Stimulated activated CD8-positive, alpha-beta memory T cell treated with anti-CD3 and anti-CD28 coated beads, Interleukin-4, amount 100 ng/mL, for 1 hour (primary cell): ENCODE measurements at places on chromosomes 11 and 22.

GRCh38 chr11:119728211-119728626 is 781 bp downstream of the NECTIN1 start:
- no peak for DNase-seq

GRCh38 chr22:42964994-42965699 is 49.8 kb downstream of the PACSIN2 start:
- DNase-seq = no peak

DNA sequence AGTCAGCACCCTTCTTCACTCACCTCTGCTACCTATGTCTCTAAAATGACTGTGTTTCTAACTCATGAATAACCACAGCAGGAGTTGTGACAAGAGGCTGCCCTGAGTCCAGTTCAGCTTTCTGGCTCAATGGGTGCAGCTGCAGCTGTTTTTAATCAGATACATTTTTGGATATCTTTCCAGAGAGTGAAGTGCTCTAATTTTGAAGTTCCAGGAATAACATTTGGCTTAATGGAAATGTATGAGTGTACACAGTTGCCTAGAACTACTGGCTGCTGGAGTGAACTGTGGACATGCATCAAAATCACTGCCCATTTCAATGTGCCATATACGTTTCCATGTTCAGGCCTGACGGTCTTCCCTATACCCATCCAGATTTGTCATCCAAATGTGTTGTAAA is 769.5 kb upstream of the ANO3 start:
- DNase-seq = no peak

DNA sequence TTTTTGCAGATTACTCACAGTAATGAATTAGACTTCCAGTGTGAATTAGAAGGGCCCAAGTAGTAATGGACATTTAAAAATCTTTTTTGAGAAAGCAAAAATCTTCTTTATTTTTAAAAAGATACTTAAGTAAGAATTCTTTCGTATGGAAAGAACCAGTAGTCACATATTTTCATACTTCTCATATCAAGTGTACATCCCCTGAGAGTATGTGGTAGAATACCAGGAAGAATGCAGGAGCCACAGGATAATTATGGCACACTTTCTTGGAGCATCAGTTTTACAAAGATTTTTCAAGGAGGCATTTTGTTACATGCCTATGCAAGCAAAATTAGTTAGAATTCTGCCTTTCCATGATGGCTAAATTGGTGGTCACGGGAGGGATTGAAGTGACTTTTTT is 28.1 kb downstream of the POLD3 start:
- no peak for DNase-seq

DNA sequence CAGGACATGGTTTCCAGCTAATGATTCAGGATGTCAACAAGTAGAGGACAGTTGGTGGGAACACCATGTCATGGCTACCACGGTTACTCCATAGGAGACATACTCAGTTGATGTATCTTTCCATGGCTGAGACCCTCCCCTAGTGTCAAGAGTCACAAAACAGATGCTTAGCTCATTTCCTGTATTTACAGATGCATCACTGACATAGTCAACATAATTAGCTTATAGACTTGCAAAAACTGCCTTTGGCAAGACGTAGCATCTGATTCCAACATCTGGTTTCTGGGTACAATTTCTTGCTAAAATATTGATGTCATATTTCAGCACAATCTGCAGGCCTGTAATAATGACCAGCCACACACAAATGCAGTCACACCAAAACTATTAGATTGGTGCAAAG is 550.3 kb downstream of the FAM181B start:
- no peak for DNase-seq

DNA sequence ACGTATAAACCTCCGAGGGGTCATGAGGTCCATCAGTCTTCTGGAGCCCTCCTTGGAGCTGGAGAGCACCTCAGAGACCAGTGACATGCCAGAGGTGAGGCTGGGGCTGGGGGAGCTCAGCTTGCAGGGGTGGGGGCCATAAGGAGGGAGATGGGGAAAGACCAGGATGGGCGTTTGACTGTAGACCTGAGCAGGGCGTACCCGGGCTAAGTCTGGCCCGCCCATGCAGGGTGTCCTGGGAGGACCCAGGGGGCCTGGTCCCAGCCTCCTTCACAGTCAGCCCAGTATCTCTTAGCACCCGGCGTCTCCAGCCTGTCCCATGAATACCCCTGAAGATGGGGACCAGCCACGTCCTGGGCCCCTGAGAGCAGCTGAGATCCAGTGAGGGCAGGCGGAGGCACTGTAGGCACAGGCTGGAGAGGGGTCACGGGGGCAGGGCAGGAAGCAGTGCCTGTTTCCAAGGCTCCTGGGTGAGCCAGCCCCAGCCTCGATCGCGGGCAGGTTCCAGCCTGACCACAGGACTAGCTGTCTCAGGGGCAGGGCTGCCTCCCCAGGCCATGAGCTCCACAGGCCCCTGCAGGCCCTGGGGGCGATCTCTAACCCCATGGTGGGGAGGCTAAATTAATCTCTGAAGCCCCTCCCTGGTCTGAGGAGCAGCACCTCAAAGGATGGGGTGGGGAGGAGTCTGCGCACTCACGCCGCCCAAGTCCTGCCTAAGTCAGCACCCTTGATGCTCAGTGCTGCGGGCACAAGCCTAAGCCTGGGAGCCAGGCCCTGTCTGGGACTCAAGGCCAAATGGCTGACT is 7.1 kb downstream of the SSH3 start:
- no peak for DNase-seq

- no peak for DNase-seq
Measured at GRCh38 chr11:17894929-17895658, 117.8 kb downstream of the SERGEF start.

GRCh38 chr22:30572840-30573593 is 1.4 kb downstream of the GAL3ST1 start:
- DNase-seq = no peak

DNA sequence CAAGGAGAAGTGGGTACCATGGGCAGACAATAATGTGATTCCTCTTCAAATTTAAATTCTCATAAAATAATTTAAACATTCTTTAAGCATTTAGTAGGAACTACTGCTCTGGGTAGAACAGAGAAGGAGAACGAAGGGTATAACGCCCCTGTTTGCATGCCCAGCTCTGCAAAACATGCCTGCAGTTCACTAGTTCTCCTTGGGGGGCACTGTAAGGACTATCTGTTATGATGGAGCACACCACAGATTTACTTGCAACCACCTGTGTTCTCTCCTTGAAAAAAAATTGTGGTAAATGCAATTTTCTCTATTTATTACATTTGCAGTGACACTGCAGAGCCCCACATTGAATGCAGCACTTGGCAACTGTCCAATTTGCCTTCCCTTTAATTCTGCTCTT is 100.3 kb downstream of the GUCY1A2 start:
- no peak for DNase-seq

- no peak for DNase-seq
Measured at GRCh38 chr22:28358312-28358711, 321.3 kb downstream of the TTC28 start.

DNA sequence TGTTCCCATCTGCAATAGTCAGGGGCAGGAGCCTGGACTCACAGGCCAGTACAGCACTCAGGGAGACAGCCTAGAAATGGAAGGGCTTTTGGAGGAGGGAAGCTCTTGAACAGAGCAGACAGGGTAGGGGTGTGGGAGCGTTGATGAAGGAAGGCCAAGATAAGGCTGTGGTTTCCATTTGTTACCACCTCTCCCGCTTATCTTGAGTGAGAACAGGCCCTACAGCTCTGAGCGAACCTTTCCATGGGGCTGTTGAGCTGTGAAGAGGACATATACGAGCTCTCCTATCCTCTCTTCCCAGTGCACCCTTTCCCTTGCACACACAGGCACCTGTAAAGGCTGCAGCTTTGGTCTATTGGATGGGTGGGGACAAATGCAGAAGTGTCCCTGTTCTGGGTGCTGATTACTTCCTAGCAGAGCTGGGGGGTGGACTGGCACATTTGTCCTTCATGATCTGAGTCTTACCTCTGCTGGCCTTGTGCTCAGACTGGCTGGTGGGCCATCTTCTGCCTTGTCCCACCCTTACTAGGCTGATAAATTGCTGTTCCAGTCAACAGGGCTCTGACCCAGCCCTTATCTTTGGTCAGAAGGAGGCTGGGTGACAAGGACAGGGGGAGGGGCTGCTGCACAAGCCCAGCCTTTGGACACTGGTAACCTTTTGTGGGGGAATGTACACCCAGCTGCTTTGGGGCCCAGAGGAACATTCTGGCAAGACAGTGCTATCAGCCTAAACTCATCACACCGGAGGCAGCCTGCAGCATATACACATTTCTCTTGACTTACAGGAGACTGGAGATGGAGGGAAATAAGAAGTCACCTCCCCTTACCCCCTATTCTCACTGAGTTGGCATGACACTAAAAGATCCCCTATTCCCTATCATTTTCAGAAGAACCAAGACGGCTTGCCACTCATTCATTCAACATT is 80.1 kb upstream of the NNMT start:
- DNase-seq = no peak
